ENCODE measurements at places on chromosomes 4 and X.

DNA sequence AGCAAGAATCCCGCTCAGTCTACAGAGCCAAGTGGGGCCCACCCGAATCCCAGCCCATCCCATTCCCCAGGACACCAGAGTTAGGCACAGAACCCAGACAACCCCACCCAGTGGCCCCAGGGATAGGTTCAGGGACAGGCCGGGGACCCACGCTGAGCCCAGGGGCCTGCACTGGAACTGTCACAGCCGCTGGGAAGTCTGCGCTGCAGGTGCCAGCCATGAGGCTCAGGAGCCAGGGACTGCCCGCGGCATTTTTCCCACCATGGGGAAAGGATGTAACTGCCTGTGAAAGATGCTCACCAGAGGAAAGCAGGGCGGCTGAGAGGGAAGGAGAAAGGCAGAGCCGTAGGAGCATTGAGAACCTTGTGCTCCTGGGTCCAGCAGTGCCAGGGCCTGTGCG lies 12.0 kb downstream of the EVC2 start:
- no peak for DNase-seq

DNA sequence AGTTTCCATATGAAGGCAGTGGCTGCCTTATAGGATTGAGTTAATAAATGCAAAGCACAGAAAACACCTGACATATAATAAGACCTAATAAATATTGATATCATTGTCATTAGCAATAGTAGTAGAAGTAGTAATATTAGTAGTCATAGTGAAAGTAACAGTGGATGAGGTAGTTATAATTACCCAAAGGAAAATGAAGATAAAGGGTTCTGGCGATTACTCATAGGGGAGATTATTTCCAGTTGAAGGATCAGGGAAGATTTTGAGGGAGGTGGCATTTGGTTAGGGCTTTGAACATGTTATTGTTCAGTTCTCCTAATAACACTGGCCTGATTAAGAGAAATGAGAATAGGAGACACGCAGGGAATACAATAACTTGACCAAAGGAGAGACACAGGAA lies 131.9 kb upstream of the GPRIN3 start:
- no peak for DNase-seq

DNA sequence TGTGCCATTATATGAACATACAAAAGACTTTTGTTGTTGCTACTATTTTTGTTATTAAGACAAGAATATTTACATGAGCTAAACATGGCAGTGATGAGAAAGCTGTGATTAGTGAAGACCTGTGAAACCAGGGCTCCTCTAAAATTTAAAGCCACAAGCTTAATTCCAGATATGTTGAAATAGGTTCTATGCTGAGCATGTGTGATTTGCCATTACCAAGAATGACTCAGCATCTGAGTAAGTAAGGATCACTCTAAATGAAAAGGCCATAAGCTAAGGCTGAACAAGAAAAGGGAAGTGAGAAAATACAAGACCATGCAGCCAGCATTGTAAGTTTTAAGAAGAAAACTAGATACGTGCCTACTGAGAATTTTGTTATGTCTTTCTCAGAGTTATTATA lies 75.9 kb upstream of the CAMK2D start:
- no peak for DNase-seq

- no peak for DNase-seq
Measured at GRCh38 chr4:140720387-140721304, 35.5 kb downstream of the TBC1D9 start.

- DNase-seq: no peak
Measured at GRCh38 chrX:19887911-19888879, 795 bp upstream of the SH3KBP1 start.

DNA sequence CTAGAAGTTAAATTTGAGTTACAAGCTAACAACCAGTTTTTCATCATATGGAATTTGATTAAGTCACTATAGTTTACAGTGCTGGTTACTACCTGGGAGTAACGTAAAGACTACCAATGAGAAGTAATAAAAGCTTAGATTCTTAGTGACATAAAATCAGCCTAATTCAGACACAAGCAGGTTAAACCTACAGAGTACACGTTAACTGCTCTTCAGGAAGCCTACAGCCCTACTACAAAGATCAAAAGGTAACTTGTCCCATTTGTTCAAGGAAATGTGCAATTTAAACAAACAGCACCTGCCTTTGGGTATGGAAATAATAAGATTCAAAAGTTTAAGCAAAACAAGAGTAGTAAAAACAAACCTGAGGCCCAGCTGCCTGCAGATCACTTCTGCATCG lies 21.5 kb downstream of the PRSS12 start:
- no peak for DNase-seq

DNA sequence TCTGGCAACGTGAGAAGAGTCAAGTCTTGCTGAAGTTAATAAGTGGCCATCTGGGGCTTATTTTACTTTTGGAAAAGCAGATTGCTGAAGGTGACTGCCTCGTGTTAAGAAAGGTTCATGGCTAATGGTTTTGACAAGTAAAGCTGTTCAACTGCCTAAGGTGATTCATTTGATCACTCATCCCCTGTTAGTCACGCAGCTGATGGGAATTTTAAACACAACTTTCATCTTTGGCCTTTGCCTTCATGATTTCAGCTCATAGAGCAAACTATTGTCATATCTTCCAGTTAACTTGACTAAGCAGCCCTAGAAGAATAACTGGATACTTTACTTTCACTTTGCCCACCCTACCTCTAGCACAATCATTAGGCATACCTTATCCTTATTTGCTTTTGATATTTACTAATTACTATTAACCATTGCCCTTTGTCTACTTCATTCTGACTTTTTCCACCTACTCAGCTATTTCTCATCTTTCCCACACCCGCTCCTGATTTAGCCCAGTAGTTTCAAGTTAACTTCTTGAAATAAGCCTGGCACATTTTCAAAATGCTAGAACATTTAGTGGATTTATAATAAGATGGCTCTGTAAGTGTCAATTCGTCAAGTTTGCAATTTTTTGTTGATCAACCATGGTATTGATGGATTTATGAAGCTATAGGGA lies 170.6 kb upstream of the S100G start:
- DNase-seq: no peak

DNA sequence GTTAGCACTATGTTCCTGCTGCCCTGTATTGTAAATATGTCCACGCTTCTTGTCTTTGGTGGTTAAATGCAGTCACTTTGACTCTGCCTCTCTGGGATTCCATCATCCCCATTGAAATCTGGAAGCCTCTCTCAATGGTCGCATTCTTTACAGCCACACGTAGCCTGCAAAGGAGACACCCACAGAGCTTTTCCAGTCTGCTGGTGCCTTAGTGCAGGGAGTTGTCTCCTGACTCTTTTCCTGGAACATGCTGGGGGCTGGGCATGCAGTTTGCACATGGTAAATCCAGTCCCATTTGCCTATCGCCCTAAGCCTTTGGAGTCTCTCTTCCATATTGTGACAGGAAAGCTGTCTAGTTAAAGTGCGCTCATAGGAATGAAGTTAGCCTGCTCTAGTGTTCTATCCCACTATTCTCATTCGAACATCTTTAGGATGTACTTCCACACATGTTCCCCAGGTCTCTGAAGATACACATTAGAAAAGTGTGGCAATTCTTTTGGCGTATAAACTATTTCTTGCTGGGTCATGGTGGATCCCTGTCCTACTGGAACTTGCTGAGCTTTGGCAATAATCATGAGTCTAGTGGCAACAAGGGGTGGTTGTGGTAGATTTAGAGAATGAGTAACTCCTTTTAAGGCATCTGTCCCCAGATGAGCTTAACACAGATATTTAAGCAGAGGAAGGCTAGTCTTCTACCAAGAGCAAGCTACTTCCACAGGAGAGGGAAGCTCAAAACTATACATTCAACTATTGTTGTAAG lies 33.7 kb downstream of the COQ2 start:
- no peak for DNase-seq

DNA sequence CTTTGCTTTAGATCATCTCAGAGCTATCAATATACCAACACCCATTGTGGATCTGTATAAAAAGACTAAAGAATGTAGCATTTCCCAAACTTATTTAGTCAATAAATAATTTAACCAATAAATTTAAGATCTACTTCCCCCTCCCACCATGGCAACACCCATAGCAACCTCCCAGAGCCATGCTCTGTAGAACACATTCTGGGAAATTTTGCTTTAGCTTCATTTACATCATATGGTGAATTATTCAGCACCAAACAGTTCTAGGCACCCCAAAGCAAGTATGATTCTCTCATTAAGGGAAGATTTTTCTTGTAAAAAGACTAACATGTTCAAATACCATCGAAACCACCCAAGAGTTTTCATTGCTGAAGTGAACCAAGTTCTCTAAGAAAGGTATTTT lies 80.5 kb upstream of the GPR34 start:
- DNase-seq: no peak

GRCh38 chrX:51892921-51893745 lies at the start of gene MAGED1:
Gene MAGED1 (plus strand): TSS chrX:51893623. CDS start chrX:51894305, 682 bp downstream.
- DNase-seq: peak; percentile 85

GRCh38 chrX:150032742-150033141 lies 94.5 kb upstream of the EOLA2 start:
- no peak for DNase-seq

GRCh38 chr4:14897217-14897616 lies 105.1 kb upstream of the CPEB2 start:
- no peak for DNase-seq

GRCh38 chr4:92254767-92255442 lies 48.9 kb upstream of the GRID2 start:
- DNase-seq: no peak

DNA sequence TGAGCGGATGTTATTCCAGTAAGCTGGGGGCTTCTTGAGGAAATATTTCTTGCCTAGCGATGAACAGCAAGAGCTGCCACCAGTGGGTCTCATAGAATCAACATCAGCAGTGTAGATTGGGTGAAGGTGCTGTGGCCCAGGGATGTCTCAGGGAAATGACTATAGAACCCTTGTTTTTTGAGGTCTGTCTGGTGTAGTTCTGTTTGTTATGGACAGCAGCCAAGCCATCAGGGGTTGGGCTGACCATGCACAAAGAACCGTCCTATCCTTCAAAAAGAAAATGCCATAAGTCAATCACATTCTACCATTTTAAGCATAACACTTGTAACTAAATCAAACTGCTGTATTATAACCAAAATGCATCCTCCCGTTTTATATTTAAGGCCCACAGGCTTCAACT lies 17.3 kb upstream of the C1GALT1C1 start:
- no peak for DNase-seq

DNA sequence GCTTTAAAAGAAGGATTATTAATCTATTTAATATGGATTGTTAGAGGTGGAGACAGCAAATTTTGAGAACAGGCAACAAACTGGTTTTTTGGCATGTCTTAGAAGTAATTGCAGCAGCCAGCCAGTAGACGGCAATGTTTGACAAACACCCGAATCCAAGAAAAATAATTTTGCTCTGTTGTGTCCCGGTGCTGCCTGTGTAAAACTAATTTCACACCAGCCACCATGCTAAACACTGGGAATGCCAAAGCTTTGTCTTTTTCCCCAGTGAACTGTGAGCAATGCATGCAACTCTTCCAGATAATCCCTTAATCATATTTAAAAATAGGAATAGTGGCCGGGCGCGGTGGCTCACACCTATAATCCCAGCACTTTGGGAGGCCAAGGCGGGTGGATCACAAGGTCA lies 25.9 kb downstream of the SMIM31 start:
- DNase-seq: peak; percentile 4

DNA sequence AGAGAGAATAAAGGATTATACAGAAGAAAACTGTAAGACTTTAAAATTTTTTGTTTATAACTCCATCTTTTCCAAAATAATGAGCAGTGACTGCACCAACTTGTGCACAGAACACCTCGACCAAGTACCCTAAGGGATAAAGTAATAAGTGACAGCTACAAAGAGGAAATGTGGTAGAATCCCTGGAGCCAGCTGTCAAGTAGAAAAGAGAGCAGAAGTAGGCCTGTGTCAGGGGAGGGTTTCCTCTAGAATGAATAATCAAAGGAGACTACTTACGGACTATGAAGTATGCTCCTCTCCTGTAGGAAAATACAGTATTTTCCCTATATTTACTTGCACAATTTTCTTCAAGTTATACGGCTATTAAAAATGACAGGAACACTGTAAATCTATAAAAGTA lies 1.2 kb downstream of the EIF1AX start:
- DNase-seq: no peak

DNA sequence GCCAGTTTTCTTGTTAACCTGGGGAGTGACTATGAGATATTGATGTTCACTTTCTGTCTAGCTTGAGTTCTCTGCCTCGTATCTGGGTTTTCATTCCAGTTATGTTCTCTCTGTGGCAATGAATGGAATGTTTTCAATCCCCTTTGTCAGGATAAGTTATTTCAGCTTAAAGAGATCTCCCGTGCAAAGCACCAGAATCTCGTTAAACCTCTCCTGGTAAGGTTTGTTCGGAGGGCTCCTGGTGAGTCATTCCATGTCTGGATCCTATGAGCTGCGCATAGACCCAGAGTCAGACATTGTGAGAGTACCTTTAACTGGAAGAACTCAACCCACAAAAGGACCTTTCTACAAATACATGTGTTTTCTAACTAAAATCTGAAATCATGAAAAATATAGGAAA lies 51.0 kb downstream of the KDR start:
- no peak for DNase-seq

- DNase-seq: no peak
Measured at GRCh38 chr4:109721033-109721432, 8.8 kb downstream of the PLA2G12A start.

- DNase-seq: no peak
Measured at GRCh38 chrX:56978172-56978571, 17.2 kb downstream of the SPIN3 start.

- DNase-seq: no peak
Measured at GRCh38 chr4:8330821-8331574, 61.4 kb downstream of the HTRA3 start.

GRCh38 chr4:145196747-145197146 lies 16.4 kb upstream of the OTUD4 start:
- DNase-seq: no peak

GRCh38 chr4:95215043-95215442 lies 333.7 kb downstream of the UNC5C start:
- DNase-seq: no peak

GRCh38 chr4:113285501-113285900 lies 236.0 kb downstream of the ANK2 start:
- DNase-seq: no peak

DNA sequence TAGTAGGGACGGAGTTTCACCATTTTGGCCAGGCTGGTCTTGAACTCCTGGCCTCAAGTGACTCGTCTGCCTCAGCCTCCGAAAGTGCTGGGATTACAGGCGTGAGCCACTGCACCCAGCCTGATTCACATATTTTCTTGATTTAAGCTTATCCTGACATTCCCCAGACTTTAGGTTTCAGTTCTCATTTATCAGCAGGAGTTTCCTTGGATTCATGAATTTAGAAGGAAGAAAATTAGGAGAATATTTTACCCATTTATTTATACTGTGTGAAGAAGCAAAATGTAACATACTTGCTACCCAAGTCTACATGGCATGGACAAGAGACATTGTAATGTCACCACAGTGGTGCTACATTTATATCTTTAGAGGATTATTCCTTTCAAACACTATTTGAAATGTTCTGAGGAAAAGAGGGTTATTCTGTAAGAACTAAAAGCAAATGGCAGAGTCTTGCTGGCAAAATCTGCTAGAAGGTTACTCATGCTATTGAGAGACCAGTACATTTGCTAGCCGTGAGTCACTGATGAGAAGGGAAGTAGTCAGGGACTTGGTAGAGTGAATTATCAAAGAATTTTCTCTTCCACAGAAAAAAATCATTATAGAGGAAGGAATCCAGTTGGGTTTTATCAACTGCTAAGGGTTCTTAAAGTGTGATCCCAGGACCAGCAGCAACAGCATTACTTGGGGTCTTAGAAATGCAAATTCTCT lies 26.1 kb upstream of the CFAP299 start:
- DNase-seq: no peak

GRCh38 chr4:55358668-55359067 lies 12.6 kb downstream of the SRD5A3 start:
- no peak for DNase-seq

- no peak for DNase-seq
Measured at GRCh38 chrX:80550722-80551121, 130.5 kb downstream of the TENT5D start.

Data from NCI-H2081 treated with DMSO at 0.1 percent for 48 hours (cell line).